Effector memory CD4-positive, alpha-beta T cell (primary cell): ENCODE measurements at places on chromosomes 4 and X.

- DNase-seq, result no peak
These were observed 257.6 kb upstream of the CXXC4 start for GRCh38 chr4:104752337-104752736.

DNA sequence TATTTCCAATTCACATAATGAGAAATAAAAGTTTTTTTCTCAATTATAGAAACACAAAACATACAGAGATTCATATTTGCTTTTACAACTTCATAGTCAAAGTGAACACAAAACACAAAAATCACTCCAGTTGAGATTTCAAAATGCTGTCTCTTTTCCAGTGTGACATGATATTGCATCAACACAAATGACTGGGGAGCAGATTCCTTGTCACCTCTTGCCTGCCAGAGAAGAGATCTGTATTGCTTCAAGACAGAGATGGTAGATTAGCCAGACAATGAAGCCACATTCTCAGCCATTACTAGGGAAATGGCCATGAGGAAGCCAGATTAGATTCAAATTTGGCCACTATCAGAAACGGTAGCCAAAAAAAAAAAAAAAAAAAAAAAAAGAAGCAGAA is 2313.1 kb upstream of the AGA start:
- DNase-seq, result no peak

- DNase-seq, result no peak
These were observed 38.9 kb upstream of the TLR2 start for GRCh38 chr4:153645183-153645582.

DNA sequence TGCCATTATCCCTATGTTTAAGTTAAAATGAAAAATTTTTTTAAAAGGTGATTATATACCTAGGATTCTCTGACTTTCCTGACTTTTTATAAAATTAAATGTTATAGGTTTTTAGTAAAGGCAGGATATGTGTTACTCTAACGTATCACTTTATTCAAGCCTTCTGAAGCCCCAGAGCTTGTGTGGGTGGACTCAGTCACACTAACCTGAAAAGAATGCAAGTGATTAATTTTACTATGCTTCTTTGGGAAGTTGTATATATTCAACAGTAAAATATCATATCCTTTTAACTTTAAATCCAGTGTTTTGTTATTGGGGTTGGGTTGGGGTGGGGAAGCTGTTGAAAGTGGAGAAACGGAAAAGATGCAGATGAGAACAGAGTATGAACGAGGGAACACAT is 22.8 kb downstream of the PDLIM3 start:
- DNase-seq, result no peak

DNA sequence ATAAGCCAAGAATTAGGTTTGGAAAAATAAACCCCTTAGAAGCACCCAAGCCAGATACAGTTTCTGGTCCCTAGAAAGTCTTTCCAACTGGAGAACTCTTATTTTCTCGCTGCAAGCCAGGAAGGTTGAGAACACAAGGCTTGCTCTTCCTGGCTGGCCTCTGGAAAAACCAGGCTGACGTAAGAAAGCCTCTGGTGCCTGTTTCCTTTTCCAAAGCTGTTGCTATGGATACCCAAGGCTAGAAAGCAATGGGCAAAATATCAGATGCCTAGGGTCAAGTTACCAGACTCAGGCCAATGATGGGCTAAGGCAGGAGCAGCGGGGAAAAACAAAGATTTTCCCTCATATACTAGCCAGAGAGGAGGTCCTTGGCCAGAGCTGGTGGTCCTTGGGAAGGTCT is 281.6 kb downstream of the KLHL13 start:
- no peak for DNase-seq

- DNase-seq, result no peak
These were observed 33.0 kb downstream of the ARHGAP6 start for GRCh38 chrX:11632732-11633131.

GRCh38 chr4:156971165-156971675 is 379 bp downstream of the PDGFC start:
- DNase-seq, result no peak
